ENCODE measurements at places on chromosomes 4 and X.

GRCh38 chrX:53284684-53285447, 3.5 kb upstream of the IQSEC2 start:
- DNase-seq, result no peak

GRCh38 chr4:1200425-1201035, 28.1 kb upstream of the SPON2 start:
- DNase-seq, result no peak

GRCh38 chr4:179467878-179468277, 2025.6 kb upstream of the AGA start:
- DNase-seq, result no peak

- DNase-seq, result no peak
Measured at GRCh38 chr4:61374447-61374891, 174.3 kb downstream of the ADGRL3 start.

GRCh38 chr4:146247356-146247755, 33.0 kb downstream of the REELD1 start:
- no peak for DNase-seq

GRCh38 chrX:101219864-101220346, 319 bp downstream of the DRP2 start:
- DNase-seq, result no peak

- no peak for DNase-seq
Measured at GRCh38 chrX:39456894-39457604, 640.7 kb downstream of the BCOR start.

DNA sequence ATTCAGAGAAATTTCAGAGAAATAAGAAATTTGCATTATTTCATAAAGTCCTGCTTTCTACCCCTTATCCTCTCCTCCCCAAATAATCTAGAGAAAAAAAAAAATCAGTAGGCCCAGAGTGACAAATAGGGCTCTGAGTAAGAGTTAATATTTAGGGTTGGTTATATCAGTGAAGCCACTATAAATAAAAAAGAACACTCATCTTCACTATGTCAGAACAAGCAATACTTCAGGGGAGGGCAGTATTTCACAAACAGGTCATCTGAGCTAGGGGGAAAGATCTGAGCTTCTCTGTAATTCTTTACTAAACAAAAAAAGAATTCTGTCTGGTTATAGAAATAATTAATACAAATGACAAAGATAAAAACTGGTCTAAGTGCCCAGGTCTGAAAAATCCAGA, 39.4 kb downstream of the PDE5A start:
- DNase-seq, result no peak

DNA sequence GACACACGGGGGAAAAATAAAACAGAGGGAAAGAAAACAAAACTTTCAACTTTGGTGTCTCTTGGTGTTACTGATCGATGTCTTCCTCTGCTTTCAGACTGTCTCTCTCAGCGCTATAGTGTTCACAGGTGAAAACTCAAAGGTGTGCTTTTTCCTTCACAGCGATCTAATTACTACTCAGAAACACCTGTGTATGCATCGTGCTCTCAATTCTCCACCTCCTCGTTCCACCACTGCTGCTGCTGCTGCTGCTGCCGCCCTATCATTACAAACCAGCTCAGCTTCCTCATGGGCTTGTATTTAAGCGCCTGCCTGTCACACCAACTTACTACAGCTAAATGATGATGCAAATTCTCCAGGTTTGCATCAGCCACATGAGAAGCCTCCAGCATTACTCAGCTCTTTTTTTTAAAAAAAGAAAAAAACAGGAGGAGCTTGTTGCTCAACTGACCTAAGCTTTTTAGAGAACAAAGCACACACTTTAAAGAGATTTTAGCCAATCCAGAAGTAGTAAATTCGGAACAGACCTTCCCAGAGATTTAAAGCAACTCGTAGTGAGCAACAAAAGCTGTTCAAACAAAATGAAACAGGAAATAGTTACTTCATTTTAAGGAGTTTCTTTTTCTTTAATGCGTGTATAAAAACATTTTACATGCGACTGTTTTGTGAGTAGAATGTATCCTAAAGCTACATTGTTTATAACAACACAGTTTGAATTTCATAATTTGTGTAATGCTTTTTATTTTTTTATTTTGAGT, at the start of gene SLC7A11:
Gene SLC7A11 (minus strand): TSS at position 274 of the 758 bp plus-strand sequence. CDS start 280 bp downstream, outside the sequence.
- DNase-seq, result no peak

- no peak for DNase-seq
Measured at GRCh38 chr4:153014460-153014859, 78.3 kb downstream of the FHDC1 start.

DNA sequence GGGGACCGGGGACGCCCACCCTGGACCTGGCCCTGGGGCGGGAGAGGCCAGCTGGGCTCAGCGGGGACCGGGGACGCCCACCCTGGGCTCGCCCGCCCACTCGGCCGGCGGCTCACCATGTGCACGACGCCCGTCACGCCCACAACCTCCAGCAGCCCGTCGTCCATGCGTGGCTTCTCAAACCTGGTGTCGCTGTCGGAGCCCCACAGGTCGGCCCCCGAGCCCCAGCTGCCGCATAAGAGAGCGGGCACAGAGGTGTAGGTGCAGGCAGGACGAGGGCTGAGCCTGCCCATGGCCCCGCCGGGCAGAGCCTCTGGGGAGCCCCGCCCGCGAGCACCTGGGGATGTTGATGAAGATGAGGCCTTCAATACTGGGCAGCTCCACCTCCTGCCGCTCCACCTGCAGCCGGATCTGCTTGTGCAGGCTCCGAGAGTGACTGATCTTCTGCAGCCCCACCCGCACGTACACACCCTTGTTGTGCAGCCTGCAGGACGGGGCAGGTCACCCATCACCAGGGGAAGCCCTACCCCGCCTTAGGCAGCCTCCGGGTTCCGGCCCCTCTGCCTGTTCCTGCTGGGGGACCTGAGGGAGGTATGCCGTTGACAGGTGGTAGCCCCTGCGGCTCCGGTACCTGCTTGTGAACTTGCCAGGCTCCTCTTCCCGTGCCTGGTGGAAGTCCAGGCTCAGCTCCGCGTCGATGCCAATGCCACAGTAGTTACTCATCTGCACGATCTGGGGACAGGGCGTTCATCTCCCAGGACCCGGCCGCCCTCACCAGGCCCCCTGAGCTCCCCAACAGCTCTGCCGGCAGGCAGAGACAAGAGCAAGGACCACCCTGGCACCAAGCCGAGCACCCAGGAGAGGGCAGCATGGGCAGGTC, 11.8 kb downstream of the DGKQ start:
- DNase-seq, result no peak

- DNase-seq, result no peak
Measured at GRCh38 chr4:71216316-71216959, 122.4 kb upstream of the SLC4A4 start.

DNA sequence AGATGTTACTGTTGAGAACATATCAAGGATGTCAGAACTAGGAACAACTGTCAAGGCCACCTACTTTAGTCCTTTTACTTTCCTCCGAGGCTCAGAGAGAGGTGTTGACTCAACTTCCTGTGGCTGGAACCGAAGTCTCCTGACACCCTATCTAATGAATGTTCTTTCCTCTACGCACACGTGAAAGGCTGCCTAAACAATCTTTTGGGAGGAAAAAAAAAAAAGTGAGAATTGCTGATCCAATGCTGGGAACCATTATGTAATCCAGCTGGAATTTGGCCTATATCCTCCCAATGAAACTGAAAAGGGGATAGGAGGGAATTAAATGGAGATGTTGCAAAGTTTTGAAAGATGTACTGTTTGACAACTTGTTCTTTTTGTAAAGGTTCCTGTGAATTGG, 8.3 kb upstream of the MAP7D3 start:
- no peak for DNase-seq

- no peak for DNase-seq
Measured at GRCh38 chrX:107968623-107969022, 13.5 kb downstream of the TEX13B start.

DNA sequence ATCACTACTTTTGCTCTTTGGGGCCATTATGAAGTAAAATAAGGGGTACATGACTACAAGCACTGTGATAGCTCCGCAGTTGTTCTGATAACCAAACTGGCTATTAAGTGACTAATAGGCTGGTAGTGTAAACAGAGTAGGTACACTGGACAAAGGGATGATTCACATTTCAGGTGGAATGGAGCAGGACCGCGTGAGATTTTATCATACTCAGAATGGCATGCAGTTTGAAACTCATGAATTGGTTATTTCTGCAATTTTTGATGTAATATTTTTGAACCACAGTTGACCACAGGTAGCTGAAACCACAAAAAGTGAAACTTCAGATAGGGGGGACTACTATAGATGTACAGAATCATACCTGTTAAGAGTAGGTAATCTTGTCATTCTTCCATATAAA, 55.8 kb downstream of the PAK3 start:
- no peak for DNase-seq

GRCh38 chrX:123256378-123256777, 72.3 kb downstream of the GRIA3 start:
- DNase-seq, result no peak

- DNase-seq, result peak; percentile 1
Measured at GRCh38 chrX:44012484-44013096, 39.4 kb upstream of the NDP start.

Data from stimulated activated CD4-positive, alpha-beta T cell treated with anti-CD3 and anti-CD28 coated beads, Interleukin-15, amount 100 ng/mL, for 1 hour (primary cell).